AG04450 (cell line): ENCODE measurements at places on chromosomes 5 and 9. TPM values are rescaled to one million over a fixed set of nuclear protein-coding genes. Genes with fewer than 3 reads are reported as not detected.

TMOD1 gene
- 0.10 and 0.19 TPM in 2 replicates for polyA plus RNA-seq

AJM1 gene
- polyA plus RNA-seq: 0.26 and 0.42 TPM in 2 replicates

GLRA1 gene
- not detected in 2 replicates for polyA plus RNA-seq

DNA sequence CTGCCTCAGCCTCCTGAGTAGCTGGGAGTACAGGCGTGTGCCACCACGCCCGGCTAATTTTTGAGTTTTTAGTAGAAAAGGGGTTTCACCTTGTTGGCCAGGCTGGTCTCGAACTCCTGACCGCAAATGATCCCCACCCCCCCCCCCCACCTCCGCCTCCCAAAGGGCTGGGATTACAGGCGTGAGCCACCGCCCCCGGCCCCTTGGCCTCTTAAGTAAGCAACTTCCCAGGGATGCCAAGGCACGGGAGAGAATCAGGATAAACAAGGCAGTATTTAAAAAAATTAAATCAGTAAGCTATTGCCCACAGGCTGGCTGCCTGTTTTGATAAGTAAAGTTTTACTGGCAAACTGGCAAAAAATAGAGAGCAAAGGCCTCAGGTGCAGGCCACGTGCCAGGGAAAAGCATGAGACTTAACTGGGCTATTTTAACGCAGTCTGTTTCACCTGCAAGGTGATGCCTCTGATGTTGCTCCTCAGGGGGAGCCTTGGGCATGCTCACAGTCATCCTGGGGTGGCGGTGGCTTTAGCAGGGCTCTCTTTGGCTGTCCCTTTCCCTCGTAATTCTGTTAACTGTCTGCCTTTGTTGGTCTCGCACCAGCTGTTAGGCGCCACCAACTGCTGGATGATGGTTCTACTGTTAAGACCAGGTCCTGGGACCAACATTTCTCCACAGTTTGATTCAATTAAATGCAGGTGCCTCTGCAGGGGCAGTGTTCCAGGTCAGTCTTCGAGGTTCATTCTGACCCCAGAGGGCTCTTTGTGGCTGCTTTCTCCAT lies 19.4 kb upstream of the RNF130 start:
- no peak for DNase-seq

DNA sequence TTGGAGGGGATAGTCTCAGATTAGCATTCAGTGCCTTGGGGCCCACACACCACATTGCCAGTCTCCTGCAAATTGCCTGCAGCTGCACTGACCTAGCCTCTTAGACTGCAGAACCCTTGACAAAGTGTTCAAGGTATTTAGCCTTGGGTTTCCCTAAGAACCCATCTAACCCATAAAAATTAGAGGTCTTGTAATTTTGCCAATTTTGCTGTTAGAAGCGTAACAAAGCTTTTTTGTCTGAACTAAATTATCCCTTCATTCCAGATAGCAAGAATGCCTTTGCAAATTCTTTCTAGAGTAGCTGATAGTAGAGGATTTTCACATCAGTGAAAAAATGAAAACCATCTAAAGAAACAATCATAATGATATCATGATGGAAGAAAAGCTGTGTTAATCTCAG lies 74.0 kb upstream of the CCNG1 start:
- DNase-seq: no peak

DNA sequence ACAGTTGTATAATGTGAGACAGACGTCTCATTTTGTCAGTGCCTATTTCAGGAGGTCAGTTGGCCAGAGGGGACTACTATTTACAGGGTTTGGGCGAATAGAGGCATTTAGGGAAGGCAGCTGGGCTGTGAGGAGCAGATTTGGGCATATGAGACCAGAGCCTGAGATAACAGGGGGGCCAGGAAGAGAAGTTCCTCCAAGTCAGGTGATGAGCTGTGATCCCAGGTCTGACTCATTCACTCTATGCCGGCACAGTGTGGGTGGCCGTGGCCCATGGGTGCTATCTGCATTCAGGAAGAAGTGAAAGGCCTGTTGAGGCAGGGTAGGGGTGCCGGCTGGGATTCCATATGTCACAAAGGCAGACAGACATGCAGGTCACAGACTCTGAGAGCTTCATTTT lies 142.8 kb downstream of the PDZD2 start:
- no peak for DNase-seq

DNA sequence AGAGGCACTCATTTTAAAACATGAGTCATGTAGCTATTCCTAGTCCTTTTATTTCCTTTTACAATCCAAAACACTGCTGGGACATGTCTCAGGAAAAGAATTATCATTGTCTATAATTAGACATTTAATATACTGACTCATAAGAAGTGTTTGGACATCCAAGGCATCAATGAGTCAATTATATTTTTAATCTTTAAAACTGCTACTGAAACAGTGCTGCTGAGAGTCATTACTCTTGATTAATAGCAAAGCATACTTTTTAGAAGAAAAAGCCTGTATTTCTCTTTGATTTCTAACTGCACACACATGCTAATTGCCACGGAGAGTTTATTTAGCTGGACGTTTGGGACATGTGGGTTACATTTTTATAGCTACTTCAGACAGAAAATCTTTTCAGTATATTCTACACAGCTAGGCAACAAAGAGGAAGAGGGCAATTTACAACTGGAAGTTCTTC lies 1249.0 kb upstream of the CDH18 start:
- no peak for DNase-seq

GRCh38 chr9:126483468-126484073 lies 130.2 kb upstream of the LMX1B start:
- DNase-seq: no peak

DNA sequence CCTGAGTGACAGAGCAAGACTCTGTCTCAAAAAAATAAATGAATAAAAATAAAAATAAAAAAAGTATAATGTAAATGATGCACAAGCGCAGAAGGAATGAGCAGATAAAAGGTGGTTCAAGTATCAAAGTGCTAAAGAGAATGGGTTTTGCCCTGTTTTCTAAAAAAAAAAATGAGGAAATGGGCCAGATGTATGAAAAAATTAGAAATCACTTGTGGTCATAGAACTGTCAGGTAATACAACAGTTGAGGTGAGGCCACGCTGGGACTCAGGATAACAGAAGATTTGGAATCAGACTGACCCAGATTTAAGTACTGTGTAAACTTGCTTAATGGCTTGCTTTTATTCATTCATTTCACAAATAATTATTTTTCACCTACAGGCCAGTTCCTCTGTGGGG lies 69.8 kb downstream of the MAPKAP1 start:
- DNase-seq: no peak
